Calu3 (cell line): ENCODE measurements at places on chromosomes 4 and X. TPM values are rescaled to one million over a fixed set of nuclear protein-coding genes. Genes with fewer than 3 reads are reported as not detected.
A peak's percentile ranks its signal among the peaks of the same experiment; 100 is the strongest.

- no peaks in the 10 kb centered on the region for H3K36me3 ChIP-seq
- H3K27me3 ChIP-seq: peaks cover 61% of the 10 kb centered on the region
- no peak overlapping the region for H3K27ac ChIP-seq
- H3K4me3 ChIP-seq: no peak overlapping the region
Observed at GRCh38 chrX:70445951-70446350, 1.3 kb downstream of the DLG3 start.

GRCh38 chrX:21153503-21153902, 220.7 kb upstream of the CNKSR2 start:
- peaks cover 13% of the 10 kb centered on the region for H3K27me3 ChIP-seq
- DNase-seq: no peak
- H3K36me3 ChIP-seq: no peaks in the 10 kb centered on the region

The SYTL4 gene
- total RNA-seq: 16.0 and 17.3 TPM in 2 replicates

DNA sequence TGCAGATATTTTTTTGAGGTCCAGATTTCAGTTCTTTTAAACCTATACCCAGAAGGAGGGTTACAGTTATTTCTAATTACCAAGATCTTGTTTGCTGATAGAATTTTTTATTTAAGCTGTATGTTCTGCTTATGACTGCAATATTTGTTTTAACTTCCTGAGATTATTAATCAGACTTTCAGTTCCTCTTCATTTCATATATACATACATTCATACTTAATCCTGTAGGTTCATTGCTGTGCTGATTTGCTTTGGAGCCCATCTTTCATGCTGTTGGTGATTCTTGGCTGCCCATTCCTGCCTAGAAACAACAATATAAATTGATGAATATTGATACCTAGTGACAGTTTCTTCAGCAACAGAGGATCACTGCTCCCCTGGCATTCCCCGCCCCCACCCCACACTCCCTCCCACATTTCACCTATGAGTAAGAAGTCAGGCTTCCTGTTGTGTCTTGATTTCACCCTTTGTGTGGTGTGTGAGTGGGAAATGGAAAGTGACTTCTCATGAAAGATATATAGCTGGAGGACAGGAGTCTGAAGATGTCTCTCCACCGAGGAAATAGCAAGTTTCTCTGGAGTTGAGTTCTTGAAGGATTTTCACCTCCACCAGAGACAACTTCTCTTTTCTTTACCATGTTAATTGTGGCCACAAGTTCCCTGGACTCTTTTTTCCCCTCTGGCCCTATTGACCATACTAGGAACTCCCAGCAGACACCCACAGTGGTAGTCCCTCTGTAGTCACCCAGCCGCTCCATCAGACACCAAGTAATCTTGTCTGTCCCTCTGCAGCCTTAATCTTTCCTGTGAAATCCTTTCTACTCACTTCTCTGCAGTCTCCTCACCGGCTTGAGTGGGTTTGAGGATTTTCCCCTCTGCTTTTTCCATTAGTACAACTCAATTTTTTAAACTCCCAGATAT, 118.4 kb downstream of the ASB9 start:
- peaks cover 28% of the 10 kb centered on the region for H3K4me1 ChIP-seq
- no peak overlapping the region for H3K4me3 ChIP-seq
- no peaks in the 10 kb centered on the region for H3K27me3 ChIP-seq
- H3K36me3 ChIP-seq: no peaks in the 10 kb centered on the region
- DNase-seq: no peak

GRCh38 chr4:27149541-27150212, 289.0 kb downstream of the STIM2 start:
- H3K4me3 ChIP-seq: no peak overlapping the region
- H3K27me3 ChIP-seq: no peaks in the 10 kb centered on the region
- H3K36me3 ChIP-seq: no peaks in the 10 kb centered on the region
- H3K4me1 ChIP-seq: no peaks in the 10 kb centered on the region

- H3K4me1 ChIP-seq: peaks cover 23% of the 10 kb centered on the region
- peak overlapping the region; percentile 63 for H3K27ac ChIP-seq
- no peak overlapping the region for H3K4me3 ChIP-seq
- no peak for DNase-seq
- H3K27me3 ChIP-seq: no peaks in the 10 kb centered on the region
Observed at GRCh38 chrX:154539077-154539476, 7.6 kb downstream of the G6PD start.

The FREM3 gene
- total RNA-seq: not detected in 2 replicates

GRCh38 chr4:152081024-152081423, 320.2 kb upstream of the GATB start:
- no peak overlapping the region for H3K27ac ChIP-seq
- H3K4me3 ChIP-seq: no peak overlapping the region
- DNase-seq: no peak
- H3K27me3 ChIP-seq: peaks cover 41% of the 10 kb centered on the region
- H3K36me3 ChIP-seq: no peaks in the 10 kb centered on the region
- H3K4me1 ChIP-seq: no peaks in the 10 kb centered on the region

The RRH gene
- 0.33 and 0.34 TPM in 2 replicates for total RNA-seq

- H3K36me3 ChIP-seq: peaks cover 4% of the 10 kb centered on the region
- H3K4me1 ChIP-seq: no peaks in the 10 kb centered on the region
- no peak overlapping the region for H3K27ac ChIP-seq
- DNase-seq: no peak
- no peaks in the 10 kb centered on the region for H3K27me3 ChIP-seq
Observed at GRCh38 chrX:133989490-133989889, 4.1 kb upstream of the GPC3 start.

GRCh38 chr4:173231916-173232315, 63.3 kb downstream of the GALNT7 start:
- no peak for DNase-seq
- H3K4me3 ChIP-seq: no peak overlapping the region
- no peak overlapping the region for H3K27ac ChIP-seq
- H3K36me3 ChIP-seq: no peaks in the 10 kb centered on the region

The GIMD1 gene
- total RNA-seq: not detected in 2 replicates

DNA sequence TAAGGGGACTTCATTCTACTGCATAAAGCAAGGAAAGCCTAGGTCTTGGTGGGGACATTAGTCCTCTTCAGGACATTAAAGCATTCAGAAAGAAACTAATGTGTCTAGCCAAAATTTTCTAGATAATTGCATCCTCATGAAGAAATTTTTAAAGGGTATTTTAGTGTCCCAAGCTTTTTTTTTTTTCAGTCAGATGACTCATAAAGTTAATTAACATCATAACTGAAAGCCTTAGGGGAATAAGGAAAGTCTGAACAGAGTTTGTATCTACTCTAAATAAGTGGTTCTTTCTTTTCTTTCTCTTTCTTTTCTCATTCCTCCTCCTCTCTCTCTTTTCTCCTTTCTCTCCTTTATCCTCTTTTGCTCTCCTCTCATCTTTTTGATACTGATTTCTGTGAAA, 202.4 kb downstream of the ADAMTS3 start:
- H3K27ac ChIP-seq: no peak overlapping the region
- H3K27me3 ChIP-seq: no peaks in the 10 kb centered on the region
- H3K4me1 ChIP-seq: peaks cover 8% of the 10 kb centered on the region
- no peak overlapping the region for H3K4me3 ChIP-seq
- no peak for DNase-seq

DNA sequence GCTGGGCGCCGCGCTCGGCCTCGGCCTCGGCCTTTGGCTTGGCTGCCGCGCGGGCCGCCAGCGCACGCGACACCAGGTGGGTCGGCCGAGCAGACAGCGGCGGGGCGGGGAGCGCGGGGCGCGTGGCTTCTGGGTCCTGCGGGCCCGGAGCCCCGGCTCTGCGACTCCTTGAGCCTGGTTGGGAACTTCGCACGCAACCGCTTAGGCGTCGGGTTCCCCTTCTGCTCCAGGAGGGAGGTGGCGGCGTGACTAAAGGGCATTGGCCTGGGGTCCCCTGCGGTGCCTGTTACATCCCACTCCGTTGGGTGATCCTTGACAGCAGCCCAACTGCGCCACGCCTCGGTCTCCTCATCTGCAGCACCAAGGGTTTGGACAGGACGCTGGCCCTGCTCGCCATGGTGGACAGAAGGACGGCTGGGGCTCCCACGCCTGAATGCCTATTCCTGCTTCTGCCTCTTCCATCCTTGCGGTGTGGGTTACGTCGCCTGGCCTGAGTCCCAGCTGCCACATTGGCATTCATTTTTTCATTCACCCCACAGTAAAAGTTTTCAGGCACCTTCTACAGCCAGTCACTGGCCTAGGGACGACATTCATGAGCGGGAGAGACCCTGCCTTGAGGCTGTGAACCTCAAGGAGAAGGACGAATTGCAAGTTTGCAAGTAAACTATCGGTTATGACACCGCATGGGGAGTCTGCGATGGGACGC, 631 bp downstream of the EVC start:
- no peak overlapping the region for H3K4me3 ChIP-seq
- H3K27me3 ChIP-seq: no peaks in the 10 kb centered on the region
- H3K4me1 ChIP-seq: no peaks in the 10 kb centered on the region
- H3K36me3 ChIP-seq: no peaks in the 10 kb centered on the region
- DNase-seq: no peak

The CETN2 gene
- 38.5 and 40.2 TPM in 2 replicates for total RNA-seq

DNA sequence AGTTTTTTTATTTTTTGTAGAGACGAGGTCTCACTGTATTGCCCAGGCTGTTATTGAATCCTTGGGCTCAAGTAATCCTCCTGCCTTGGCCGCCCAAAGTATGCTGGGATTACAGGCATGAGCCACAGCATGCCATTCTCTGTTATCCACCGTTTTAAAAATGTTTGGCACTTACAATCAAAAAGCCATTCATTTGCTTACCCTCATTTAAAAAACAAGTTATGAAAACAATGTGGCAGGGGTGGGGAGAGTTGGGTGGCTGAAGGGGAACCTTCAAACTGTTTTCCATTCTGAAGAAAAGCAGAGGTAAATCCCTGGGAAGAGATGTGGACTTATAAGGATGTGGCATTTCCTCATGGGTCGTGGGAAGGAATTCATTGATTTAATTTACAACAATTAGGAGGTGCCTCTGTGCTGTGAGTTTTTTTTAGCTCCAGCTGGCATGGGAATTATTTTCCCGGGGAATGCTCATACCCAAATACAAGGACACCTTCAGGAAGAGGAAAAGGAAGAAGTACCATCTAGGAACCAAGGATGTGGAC, 103.5 kb downstream of the MID1 start:
- no peak for DNase-seq
- no peak overlapping the region for H3K27ac ChIP-seq
- H3K27me3 ChIP-seq: no peaks in the 10 kb centered on the region
- no peak overlapping the region for H3K4me3 ChIP-seq
- H3K36me3 ChIP-seq: peaks cover 10% of the 10 kb centered on the region

GRCh38 chr4:170090352-170091052, 746 bp upstream of the AADAT start:
- H3K4me3 ChIP-seq: peak overlapping the region; percentile 90
- peaks cover 25% of the 10 kb centered on the region for H3K36me3 ChIP-seq
- no peak for DNase-seq
- peaks cover 10% of the 10 kb centered on the region for H3K4me1 ChIP-seq

- H3K27ac ChIP-seq: no peak overlapping the region
- H3K4me1 ChIP-seq: no peaks in the 10 kb centered on the region
- H3K36me3 ChIP-seq: no peaks in the 10 kb centered on the region
Observed at GRCh38 chr4:171629182-171629581, 184.0 kb upstream of the GALNTL6 start.

DNA sequence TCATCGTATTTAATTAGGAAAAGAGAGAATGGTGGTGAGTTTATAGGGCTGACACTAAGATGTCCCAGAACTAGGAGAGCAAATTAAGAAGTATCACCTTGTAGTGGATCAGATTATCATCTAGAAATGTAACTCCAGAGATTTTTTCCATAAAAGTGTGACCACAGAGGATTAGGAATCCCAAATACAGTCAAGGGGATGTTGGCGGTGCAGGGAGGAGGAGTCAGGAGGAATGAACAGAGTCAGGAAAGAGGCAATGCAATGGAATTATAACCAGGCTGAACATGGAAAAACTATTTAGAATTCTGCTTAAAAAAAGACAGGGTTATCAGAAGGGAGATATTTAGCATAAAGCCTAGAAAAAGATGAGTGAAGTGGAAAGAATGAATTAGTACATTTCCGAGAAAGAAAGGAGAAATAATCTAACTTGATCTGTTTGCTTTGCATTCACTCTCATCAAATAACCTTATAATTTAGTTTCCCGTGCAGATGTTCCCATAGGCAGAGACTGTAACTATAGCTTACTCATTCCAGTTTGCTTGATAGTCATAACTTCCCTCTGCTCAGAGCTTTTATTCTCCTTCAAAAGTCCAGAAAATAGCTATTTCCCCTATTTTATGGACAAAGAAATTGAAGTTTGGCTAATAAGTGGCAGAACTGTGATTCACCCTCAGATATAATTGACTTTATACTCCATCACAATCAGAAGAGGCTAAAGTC, 56.4 kb downstream of the SCFD2 start:
- no peaks in the 10 kb centered on the region for H3K4me1 ChIP-seq
- H3K27me3 ChIP-seq: no peaks in the 10 kb centered on the region
- H3K4me3 ChIP-seq: no peak overlapping the region
- DNase-seq: no peak
- H3K36me3 ChIP-seq: no peaks in the 10 kb centered on the region

DNA sequence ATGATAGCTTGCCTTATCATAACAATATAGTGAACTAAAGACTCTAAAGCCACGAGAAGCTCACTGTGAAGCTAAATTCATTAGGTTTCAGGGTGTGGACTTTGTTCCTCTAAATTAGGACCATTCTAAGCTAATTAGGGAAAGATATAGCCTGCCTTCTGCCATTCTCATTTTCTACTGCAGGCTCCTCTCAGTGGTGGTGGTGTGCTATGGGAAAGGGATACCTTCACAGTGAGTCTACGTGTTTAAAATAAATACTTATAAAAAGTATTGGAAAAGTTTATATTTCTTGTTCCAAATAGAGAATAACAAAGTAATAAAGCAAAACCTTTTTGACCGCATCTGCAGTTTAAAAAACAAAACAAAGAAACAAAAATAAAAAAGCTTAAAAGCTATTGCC, 327.7 kb downstream of the PAPSS1 start:
- no peak for DNase-seq
- no peaks in the 10 kb centered on the region for H3K36me3 ChIP-seq
- H3K4me3 ChIP-seq: no peak overlapping the region

DNA sequence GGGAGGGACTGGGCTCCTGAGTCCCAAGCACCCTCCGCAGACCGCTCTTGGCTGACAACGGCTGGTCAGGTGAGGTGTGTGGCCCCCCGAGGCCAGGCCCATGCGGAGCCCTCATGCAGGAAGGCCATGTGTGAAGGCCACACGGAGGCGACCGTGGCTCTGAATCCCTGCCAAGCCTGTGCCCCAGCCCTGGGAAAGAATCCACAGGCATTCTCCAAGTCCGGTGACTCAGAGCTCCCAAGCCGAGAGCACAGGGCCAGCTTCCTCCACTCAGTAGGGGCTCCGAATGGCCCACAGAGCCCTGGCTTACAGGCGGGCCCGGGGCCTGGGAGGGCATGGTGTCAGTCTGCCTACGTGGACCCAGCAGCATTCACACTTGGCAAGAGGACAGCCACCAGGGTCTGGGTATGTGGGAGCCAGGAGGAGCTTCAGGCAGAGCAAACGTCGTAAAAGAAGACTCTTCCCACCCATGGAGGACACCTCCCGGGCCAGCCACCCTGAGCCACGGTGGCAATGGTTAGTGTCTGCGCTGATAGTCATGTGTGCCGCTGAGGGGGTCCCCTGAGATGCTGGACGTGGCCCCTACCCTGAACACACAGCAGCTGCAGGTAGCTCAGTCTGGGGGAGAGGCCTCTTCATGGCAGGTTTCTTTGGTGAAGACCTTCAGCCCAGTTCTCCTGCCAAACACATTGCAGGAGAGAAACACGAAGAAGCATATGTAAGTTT, 105.7 kb downstream of the PSAPL1 start:
- H3K27me3 ChIP-seq: peaks cover 78% of the 10 kb centered on the region
- no peak overlapping the region for H3K4me3 ChIP-seq
- no peaks in the 10 kb centered on the region for H3K36me3 ChIP-seq
- DNase-seq: peak; percentile 46
- no peaks in the 10 kb centered on the region for H3K4me1 ChIP-seq

GRCh38 chr4:39621582-39621981, 17.1 kb downstream of the SMIM14 start:
- no peak overlapping the region for H3K27ac ChIP-seq
- H3K27me3 ChIP-seq: no peaks in the 10 kb centered on the region
- no peaks in the 10 kb centered on the region for H3K4me1 ChIP-seq
- no peak overlapping the region for H3K4me3 ChIP-seq
- peak; percentile 14 for DNase-seq

The SPP1 gene
- total RNA-seq: 1,002 and 1,878 TPM in 2 replicates

The ZNF827 gene
- total RNA-seq: 23.8 and 26.2 TPM in 2 replicates
